ENCODE measurements at places on chromosomes 5 and 9.

- DNase-seq: no peak
These were observed 139.2 kb upstream of the SMARCA2 start for GRCh38 chr9:1875921-1876448.

DNA sequence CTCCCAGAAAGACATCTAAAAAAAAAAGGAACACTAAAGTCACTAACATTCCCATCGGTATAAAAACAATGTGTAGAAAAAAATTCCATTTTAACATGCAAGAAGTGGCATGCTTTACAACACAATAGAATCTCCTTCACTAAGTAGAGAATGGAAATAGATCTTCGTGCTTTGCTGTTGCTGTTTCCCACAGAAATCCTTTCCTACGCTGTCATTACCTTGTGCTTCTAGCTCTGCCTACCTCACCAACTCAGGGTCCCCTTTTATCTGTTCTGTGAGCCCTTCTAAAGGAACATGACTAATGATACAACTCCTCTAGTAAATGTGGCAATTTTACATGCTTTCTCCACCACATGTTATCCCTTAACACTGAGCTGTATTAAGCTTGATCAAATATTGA lies 202.9 kb downstream of the MCTP1 start:
- no peak for DNase-seq

DNA sequence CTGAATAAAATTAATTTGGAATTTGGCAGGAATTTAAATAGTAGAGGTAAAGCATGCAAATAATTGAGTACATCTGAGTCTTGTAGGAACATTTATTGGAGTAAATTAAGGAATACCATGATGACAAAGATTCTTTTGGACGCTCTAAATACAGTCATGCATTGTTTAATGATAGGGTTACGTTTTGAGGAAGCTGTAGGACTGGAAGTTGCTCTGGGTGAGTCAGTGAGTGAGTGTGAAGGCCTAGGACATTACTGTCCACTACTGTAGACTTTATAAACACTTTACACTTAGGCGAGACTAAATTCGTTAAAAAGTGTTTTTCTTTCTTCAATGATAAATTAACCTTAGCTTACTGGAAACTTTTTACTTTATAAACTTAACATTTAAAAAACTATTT lies 113.0 kb downstream of the FAM170A start:
- no peak for DNase-seq

DNA sequence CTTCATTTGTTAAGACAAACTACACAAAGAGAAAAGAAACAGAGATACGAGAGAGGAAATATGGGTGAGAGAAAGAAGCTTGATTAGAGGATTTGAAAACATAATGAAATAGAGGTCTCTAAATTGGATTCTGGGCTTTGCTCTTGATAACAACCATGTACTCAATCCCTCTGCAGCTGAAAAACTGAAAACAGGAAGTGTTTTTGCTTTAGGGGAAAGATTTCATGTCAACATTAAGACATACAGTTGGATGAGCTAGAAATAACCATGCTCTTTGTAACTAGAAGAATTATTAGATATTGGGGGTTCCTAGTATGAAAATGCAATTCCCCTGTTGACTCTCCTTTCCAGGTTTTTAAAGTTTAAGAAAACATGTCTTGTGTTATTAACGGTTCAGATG lies 21.9 kb downstream of the CRHBP start:
- DNase-seq: no peak

DNA sequence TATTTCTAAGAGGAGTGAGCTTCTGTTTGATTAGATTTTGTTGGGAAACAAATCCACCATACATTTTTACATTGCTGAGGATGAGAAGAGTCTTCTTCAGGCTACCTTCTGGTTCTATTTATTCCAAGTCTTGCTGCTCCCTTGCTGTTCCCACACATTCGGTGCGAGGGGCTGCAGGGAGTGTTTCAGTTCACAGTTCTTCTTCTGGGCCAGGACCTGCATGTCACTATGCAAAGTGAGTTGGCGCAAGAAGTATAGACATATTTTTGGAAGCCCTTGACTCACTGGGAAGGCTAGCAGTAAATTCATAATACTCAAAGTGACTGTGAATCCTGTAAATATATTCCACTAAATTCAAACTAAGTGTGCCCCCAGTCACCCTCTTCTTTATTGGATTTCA lies 657.9 kb downstream of the TAF11L14 start:
- no peak for DNase-seq

- DNase-seq: no peak
These were observed 787.1 kb upstream of the CTNND2 start for GRCh38 chr5:12691330-12691729.

DNA sequence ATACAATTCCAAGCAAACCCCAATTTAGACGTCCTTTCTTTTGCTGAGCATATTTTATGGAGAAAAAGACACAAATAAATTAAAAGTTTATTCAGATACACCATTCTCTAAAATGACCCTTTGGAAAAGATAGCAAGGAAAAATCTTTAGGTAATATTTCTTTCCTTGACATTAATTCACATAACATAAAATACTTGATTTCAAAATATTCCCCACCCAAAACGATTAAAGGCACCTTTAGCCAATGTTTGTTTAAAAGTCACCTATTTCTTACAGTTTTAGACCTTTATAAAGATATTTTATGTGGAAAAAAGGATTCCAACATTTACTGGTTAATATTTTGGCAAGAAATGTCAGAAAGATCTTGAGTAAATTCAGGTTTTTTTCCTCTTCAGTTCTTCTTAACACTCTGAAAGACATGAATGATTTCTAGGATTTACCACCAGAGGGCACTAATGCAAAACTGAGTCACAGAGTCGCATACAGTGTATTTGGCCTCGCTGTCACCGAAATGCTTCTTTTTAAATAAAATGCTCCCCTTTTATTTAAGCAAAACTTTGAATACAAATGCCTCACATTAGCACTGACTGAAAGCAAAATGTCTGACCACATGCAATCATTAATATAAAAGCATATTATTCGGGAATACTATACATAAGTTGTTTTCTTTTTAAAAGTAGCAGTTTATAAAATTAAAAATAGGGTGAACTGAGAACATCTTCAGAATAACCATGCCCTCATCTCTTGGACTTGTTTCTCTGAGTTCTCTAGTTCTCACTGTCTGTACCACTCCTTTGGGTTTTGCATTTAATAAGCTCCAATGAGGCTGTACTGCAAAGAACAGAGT lies 122.5 kb downstream of the SLC1A3 start:
- DNase-seq: no peak

GRCh38 chr5:132181011-132181629 lies 46.5 kb downstream of the P4HA2 start:
- DNase-seq: no peak

GRCh38 chr9:138103849-138104206 lies 226.2 kb downstream of the CACNA1B start:
- DNase-seq: no peak

- no peak for DNase-seq
These were observed 93.3 kb upstream of the ZNF366 start for GRCh38 chr5:72600391-72600981.

DNA sequence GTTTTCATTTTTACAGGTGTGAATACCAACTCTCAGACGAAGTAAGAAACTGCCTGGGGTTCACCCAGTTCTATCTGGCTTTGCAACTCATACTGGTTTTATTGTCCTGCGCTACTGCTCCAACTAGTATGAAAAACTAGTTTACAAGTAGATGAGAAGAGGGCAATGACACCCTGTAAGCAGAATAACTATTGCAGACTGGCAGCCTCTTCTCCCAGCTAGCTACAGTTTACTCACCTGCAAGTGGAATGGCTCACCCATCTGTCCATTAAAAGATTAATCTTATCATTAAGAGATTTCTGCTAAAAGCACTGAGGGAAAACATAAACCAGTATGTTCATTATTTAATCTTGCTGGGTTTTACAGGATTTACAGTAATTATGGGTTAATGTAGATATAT lies 113.4 kb downstream of the FRMD3 start:
- DNase-seq: no peak

DNA sequence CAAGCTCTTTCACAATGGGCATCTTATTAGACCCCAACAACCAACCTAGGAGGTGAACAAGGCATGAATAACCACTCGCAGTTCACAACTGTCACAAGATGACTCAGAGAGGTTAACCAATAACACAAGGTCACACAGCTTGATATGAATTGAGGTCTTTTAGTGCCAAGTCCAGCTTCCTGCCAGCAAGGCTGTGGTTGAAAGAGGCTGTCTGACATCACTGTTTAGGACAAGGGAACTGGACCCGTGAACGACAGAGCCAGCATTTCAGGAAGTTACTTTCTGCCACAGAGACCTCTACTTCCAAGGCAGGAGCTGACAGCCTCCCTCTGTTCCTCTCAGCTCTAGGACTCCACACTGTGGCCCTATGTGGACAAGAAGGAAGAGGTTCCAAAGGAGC lies 53.4 kb upstream of the ALDH1B1 start:
- no peak for DNase-seq

Measured in mucosa of gallbladder (tissue), 1 donor.